ENCODE measurements at places on chromosomes 7 and 10.

DNA sequence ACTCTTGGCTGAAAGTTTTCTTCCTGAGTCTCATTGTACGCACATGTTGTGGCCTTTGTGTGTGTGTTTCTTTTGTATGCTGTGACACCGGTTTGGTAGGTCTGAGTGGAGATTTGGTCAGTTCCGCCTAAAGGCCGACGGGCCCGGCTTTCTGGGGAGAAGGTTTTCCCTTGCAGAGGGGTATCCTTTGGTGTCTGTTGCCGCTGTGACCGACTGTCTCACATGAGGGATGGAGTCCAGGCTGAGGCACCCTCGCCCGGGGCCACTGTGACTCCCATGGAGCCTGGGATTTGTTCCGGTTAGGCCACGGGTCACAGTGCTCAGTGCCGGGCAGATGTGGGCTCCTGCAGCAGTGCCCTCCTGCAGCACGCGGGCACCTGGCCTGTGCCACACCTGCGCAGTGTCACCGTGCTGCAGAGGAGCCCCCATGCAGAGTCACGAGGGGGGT lies 19.4 kb downstream of the INPP5A start:
- DNase-seq = no peak

DNA sequence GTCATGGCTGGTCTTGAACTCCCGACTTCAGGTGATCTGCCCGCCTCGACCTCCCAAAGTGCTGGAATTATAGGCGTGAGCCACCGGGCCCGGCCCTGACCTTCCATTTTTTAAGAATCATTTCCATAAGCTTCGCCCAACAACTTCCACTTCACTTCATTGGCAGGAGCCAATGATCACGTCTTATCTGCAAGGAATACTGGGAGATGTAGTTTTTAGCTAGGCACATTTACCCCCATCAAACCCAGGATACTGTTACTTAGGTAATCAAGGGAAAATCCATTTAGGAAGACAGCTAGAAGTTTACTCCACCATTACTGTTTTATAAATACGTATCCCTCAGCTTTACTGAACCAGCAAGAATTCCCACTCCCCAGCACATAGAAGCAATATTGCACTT lies 3.4 kb upstream of the CDK13 start:
- DNase-seq = no peak

DNA sequence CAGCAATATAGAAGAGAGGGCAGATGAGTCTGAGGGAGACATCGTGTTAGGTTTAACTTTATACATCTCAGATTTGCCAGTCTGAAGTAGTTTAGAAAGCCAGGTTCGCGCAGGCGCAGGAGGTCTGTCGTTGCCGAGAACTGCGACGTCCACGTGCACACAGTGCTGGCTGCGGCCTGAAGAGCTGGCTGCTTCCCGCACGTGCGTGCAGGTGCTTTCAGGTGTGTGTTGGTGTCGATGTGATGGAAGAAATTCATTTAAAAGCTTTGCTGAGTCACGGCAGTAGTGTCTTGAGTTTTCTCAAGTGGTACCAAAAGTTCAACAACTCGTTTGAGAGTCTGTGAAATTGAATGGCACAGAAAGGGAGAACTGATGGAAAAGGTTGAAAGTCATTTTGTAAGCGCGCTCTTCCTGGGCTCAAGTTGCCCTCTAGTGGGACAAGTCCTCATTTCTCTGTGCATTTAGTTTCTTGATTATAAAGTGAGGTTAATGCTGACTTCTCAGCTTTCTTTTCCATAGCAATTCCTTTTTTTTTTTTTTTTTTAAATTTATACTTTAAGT lies 18.6 kb downstream of the WDR37 start:
- DNase-seq = no peak

- DNase-seq = no peak
Measured at GRCh38 chr10:118980135-118980865, 49.2 kb upstream of the NANOS1 start.

Measured in T follicular helper cell (primary cell).